ENCODE measurements at places on chromosomes 5 and 9.

DNA sequence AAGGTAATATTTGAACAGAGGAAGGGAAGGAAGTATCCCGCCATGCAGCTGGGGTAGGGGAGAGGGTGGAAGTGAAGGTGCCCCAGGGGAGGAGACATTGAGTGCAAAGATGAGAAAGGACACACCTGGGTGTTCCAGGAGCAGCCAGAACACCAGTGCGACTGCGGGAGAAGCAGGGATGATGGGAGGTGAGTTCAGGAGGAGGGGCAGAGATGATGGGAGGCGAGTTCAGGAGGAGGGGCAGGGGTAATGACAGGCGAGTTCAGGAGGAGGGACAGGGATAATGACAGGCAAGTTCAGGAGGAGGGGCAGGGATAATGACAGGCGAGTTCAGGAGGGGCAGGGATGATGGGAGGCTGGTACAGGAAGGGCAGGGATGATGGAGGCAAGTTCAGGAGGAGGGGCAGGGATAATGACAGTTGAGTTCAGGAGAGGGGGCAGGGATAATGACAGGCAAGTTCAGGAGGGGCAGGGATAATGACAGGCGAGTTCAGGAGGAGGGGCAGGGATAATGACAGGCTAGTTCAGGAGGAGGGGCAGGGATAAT is 17.2 kb upstream of the SPOCK1 start:
- DNase-seq = no peak

DNA sequence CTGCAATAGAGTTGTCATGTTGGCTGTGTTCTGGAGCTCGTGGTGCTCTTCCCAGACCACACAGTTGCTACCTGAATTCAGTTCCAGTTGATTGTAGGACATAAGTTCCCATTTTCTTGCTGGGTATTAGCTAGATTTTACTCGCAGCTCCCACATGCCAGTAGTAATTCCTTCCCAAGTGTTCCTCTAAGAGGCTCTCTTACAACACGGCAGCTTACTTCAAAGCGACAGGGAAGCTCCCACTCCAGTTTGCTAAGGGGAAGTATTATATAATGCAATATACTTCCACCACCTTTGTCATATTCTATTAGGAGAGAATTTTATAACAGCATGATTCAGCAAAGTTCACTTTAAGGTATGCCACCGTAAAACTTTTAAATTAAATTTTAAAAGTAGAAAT is 623.0 kb downstream of the SLCO4C1 start:
- DNase-seq = no peak

GRCh38 chr5:164266571-164266970 is 761.2 kb downstream of the MAT2B start:
- DNase-seq = no peak

GRCh38 chr9:117839862-117840261 is 135.7 kb downstream of the TLR4 start:
- no peak for DNase-seq

DNA sequence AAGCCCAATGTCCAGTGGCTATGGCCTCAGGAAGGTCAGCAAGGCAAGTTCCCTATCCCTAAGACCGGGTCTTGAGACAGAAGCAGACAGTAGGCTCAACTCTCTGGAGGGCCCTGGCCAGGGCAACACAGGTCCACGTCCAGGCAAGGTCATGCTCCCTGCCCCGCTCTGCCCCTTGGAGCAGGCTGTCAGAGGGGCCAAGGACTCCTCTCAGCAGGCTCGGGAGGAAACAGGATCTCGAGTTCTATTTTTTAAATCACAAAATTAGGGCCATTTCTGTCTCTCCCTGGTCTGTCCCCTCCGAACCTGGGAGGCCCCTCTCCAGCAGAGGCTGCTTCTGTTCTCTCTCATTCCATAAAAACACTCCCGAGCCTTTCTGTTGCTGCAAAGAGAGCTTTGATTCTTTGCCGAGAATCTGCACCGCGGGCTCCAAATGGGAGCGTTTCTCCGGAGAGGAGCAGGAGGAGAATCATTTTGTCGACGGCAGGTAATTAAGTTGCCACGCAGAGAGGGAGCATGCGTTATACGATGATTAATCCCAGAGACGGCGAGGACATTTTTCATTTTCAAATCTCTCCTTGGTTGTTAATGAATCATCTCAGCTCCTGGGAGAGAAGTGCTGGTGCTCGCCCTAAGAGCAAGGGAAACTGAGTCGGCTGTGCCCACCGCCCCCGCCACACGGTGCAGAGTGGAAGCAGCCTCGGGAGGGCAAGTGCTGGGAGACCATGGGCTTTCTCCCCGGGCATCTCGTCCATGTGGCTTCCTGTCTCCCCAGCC is 24.5 kb upstream of the FCN1 start:
- DNase-seq = no peak

GRCh38 chr9:911005-911404 is 65.5 kb upstream of the DMRT3 start:
- no peak for DNase-seq

GRCh38 chr9:135551031-135551430 is 5.1 kb downstream of the OBP2A start:
- no peak for DNase-seq

DNA sequence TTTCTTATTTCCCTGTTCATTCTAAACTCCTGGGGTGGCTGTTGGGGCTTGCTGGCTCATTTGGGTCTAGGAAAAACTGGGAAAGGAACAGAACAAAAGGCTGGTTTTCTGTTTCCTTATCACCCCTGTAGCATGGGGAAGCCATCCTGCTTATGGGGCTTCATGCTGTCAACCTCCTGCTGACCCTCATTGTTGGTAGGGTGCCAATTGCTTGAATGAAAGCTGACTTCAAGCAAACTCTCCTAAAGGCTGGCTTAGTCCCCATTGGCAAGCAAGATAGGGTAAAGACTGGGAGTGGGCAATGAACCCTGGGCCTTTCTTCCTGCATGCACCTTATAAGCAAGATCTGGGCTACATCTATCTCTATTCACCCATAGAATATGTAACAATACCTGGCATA is 511.6 kb downstream of the DMAC1 start:
- no peak for DNase-seq

DNA sequence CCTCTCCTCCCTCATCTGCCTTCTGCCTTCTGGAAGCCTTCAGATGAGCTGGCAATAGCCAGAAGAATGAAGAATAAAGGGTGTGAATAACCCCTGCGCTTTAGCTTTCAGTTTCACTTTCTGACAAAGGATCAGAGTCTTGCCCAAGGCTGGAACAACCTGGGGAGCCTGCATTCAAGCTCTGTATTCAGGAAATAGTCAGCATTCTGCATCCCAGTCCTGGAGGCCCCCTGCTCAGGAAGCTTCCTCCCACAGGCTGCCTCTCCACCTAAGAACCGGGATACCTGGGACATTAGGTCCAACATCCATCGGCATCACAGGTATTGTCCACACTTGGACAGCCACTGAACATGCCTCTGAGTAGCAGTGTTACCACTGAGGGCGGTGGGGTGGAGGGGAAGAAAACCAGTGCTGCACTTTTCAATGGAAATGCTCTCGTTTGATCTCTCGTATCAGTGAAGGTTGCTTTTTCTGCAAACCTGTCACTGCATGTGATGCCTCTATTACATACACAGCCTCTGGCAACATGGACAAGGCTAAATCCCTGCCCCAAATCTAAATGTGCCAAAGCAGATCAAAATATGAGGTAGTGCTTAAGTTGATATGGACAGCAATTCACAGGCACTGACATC is 39.8 kb upstream of the ACO1 start:
- no peak for DNase-seq

Data from CD4-positive, alpha-beta T cell treated with Interleukin-15 for 1 hour (primary cell).